ENCODE measurements at places on chromosomes 2 and 18. TPM values are rescaled to one million over a fixed set of nuclear protein-coding genes. Genes with fewer than 3 reads are reported as not detected.

FAM168B gene
- total RNA-seq = 131 TPM

DNA sequence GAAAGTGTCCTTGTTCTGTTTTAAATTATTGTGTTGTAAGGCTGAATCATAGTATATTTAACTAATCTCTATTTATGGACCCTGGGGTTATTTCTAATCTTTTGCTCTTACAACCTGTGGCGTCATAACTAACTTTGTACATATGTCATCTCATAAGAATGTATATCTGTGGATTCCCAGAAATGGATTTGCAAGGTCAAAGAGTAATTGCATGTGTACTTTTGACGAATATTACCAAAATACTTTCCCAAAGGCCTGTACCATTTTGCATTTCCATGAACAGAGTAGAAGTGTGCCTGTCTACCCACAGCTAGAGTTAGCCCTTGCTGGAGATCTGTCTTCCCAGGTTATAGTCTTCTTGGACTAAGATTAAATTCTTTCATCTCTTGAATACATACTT, 42.8 kb downstream of the SEMA4F start:
- no peak for DNase-seq

ELOA2 gene
- total RNA-seq = not detected

GRCh38 chr2:46461709-46462171, 17.6 kb upstream of the TMEM247 start:
- DNase-seq = no peak

DNA sequence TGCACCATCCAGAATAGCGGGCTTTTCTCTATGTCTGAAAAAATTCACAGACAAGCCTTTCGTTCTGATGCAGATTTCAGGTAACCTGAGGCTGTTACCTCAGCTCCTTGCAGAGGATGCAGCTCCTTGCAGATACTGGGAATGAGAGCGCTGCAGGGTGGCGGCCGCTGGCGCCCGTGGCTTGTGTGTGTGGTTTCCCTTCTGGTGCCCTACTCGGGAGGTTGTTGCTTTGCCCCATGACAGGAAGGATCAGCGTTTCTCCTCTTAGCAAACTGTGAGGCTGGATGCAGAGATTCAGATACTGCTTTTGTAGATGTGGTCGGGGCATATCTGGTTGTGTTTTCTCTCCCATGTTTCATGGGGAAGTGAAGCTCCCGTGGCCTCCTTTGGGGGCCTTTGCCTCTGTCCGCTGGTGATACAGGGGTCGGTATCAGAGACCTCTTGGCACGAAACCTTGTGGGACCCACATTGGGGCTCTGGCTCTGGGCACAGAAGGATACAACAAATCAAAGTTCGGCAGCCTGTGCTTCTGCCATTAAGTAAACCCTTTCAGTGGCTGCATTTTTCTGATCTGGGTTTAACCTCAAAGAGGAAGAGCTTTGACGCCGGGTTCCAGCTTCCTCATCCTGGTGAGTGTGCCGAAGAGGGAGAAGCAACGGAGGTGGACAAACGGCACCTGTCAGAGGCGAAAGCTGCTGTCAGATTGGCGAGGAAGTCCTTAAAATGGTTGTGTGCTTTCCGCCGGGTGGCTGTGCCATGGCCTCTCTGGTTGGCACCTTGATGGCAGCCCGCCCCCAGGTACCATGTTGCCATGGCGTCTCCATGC, 127.8 kb downstream of the MBP start:
- no peak for DNase-seq

- no peak for DNase-seq
Measured at GRCh38 chr2:32538735-32539134, 89.1 kb upstream of the TTC27 start.

- no peak for DNase-seq
Measured at GRCh38 chr2:147630585-147630984, 214.2 kb upstream of the ACVR2A start.

NDC80 gene
- total RNA-seq = 0.19 TPM
